Tongue (tissue), 3 donors: ENCODE measurements at places on chromosomes 11 and 22.

- DNase-seq: no peak
These were observed 67.9 kb downstream of the KCNC1 start for GRCh38 chr11:17802491-17802890.

GRCh38 chr11:35983981-35984380 lies 40.1 kb downstream of the LDLRAD3 start:
- DNase-seq: no peak

DNA sequence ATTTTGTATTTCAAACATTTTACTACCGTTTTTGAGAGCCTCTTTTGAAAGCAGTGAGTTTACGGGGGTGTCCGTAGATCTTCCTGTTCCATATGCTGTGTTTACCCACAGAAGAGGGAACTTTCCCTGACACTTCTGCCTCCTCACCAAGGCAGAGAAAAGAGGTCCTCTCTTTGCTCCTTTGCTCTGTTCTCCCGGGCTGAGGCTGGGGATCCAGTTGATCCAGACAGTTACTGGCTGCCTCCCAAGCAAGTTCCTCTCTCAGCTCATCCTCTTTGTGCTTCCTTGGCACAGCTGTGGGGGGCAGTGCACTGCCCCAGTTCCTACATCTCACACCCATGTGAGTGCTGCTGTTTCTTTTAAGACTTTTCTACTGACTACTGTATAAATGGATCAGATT lies 813.7 kb downstream of the NTM start:
- no peak for DNase-seq

- DNase-seq: peak; percentile 78
These were observed 317.8 kb downstream of the NTM start for GRCh38 chr11:131688048-131688693.

- DNase-seq: no peak
These were observed 187.5 kb downstream of the CADM1 start for GRCh38 chr11:115316696-115317095.

- no peak for DNase-seq
These were observed 176.5 kb upstream of the TTC12 start for GRCh38 chr11:113137713-113138529.

- peak; percentile 21 for DNase-seq
These were observed 619 bp downstream of the SART1 start for GRCh38 chr11:65962141-65962564.

- DNase-seq: no peak
These were observed 86.0 kb downstream of the MAML2 start for GRCh38 chr11:96257036-96257435.

- DNase-seq: peak; percentile 43
These were observed 84.1 kb downstream of the PDE2A start for GRCh38 chr11:72589802-72590761.

DNA sequence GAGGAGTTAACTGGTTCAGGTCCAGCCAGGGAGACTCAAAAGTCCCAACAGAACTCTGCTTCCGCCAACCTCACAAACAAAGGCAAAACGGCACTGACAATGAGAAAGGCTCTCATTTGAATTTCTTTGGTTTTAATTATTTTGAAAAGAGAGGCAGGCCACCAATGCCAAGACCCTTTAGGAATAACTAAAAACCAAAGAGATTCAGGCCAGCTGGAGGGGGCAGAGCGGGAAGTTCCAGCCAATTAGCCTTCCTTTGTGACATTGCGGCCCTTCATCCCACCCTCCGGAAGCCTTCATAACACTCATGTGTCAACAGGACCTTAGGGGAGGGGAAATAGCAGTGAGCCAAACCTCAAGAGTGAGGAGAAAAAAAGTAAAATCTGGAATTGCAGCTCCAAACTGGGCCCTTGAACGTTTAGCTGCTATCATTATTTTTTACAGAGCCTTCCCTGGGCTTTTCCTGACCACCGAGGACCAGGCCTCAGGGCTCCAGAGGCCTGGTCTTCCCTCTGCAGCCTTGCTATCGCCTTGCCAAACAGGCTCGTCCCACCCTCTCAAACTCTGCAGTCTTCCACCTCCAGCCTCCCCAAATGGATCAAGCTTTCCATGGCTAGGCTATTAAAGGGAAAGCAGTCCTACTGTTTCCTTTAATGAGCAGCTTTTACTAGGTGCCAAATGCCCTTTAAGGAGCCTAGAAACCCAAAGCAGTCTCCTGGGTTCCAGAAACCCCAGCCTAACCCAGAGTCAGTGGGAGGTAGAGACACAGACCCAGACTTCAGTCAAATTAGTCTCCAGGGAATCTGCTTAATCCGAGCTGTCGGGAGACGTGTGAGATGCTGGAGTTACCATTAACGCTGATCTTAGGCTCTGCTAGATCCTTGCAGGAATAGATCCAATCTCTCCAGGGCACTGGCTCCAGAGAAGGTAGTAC lies 114.2 kb downstream of the CCDC34 start:
- DNase-seq: no peak

- peak; percentile 95 for DNase-seq
These were observed 29.5 kb downstream of the DKK3 start for GRCh38 chr11:11978792-11979487.

DNA sequence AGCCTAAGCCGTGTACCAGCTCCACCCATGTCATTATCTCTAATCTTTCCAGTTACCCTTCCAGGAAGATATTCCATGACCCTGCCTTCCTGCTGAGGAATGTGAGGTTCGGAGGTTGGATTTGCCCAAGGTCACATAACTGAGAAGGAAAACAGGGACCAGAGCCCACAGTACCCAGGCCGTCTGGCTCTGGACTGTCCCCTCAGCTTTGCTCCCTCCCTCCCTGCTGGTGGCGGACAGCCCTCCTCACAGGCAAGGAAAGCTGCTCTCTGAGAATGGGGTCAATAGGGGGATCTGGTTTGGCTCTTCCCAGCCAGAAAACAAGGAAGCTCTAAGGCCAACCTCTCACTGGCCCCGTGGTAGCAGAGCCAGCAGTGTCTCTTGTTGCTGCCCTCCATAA lies 63.3 kb downstream of the SYN3 start:
- peak; percentile 46 for DNase-seq

GRCh38 chr22:39815932-39816331 lies 77.6 kb downstream of the ENTHD1 start:
- DNase-seq: peak; percentile 19

- peak; percentile 71 for DNase-seq
These were observed 340.8 kb downstream of the MN1 start for GRCh38 chr22:27460591-27461347.

GRCh38 chr11:85021058-85021457 lies 606.1 kb downstream of the DLG2 start:
- DNase-seq: no peak

- DNase-seq: peak; percentile 29
These were observed 1348.2 kb upstream of the RAG2 start for GRCh38 chr11:37946155-37946766.

DNA sequence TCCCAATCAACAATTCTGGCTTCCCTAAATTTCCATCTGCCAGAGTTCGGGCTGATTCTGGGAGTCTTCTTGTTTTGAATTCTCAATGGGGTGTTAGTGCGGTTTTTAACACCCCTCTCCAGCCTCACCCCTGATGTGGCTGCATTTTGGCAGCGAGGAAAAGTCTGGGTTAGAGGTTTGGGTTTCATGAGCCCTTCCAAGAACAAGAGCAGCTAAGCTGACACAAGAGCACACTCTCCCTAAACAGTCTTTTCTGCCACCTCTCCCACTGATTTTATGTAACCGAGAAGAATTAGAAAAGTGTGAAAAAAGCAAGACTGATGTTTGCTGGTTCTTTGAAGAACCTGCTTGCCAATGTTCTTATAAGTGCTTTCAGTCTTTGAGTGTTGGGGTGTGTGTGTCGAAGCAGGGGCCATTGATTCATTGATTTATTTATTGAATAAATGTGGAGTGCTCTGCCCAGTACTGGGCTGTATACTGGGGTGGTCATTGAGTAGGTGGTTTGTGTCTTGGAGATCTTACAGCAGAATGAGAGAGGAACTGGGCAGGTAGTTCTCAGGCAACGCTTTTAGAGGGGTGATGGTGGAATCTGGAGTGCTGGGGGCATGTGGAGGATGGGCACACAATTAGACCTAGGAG lies 101.5 kb downstream of the TRAF6 start:
- DNase-seq: peak; percentile 49

GRCh38 chr11:75474878-75475766 lies 42.1 kb upstream of the KLHL35 start:
- DNase-seq: peak; percentile 63

GRCh38 chr11:2451336-2451735 lies 6.5 kb downstream of the KCNQ1 start:
- DNase-seq: no peak

DNA sequence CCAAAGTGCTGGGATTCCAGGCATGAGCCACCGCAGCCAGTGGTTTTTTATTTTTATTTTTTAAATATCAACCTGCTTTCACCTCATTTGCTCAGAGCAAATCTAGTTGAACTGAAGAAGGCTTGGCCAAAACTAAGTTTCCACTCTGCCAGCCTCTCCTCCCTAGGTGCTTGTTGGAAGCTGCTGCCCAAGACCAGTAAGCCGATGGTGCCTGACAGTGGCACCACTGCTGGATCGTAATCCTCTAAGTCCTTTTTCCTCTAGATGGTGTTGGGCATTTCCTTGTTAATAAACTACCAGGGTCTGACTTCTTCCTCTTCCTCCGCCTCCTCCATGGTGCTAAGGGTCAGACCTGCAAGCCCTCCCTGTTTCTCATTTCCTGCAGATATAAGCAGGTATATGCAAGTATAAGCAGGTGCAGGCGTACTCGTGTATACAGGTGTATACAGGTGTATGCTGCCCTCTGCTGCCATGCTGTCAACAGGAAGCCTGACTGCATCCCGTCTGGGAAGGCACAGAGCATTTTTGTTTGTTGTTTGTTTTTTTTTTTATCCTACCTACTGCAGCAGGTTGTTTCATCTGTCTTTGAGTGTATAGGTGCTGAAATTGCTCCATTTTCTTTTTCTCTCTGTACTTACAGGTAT lies 1.6 kb downstream of the NADSYN1 start:
- no peak for DNase-seq

DNA sequence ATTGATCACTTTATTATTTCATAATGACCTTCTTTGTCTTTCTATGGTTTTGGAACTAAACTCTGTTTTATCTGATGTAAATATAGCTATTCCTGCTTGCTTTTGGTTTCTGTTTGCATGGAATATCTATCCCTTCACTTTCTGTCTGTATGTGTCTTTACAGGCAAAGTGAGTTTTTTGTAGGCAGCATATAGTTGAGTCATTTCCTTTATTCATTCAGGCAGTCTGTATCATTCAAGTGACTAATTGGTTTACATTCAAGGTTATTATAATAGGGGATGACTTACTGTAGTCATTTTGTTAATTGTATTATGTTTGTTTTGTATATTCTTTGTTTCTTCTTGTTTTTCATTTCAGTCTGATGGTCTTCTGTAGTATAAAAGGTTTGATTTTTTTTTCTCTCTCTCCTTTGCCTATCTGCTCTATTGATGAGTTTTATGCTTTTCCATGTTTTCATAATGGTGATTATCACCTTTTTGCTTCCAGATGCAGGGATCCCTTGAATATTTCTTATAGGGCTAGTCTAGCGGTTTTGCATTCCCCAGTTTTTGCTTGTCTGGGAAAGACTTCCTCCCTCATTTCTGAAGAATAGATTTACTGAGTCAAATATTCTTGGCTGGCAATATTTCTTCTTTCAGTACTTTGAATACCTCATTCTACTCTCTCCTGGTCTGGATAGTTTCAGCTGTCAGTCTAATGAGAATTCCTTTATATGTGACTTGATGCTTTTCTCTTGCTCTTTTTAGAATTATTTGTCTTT lies 50.4 kb downstream of the GDPD4 start:
- peak; percentile 9 for DNase-seq

DNA sequence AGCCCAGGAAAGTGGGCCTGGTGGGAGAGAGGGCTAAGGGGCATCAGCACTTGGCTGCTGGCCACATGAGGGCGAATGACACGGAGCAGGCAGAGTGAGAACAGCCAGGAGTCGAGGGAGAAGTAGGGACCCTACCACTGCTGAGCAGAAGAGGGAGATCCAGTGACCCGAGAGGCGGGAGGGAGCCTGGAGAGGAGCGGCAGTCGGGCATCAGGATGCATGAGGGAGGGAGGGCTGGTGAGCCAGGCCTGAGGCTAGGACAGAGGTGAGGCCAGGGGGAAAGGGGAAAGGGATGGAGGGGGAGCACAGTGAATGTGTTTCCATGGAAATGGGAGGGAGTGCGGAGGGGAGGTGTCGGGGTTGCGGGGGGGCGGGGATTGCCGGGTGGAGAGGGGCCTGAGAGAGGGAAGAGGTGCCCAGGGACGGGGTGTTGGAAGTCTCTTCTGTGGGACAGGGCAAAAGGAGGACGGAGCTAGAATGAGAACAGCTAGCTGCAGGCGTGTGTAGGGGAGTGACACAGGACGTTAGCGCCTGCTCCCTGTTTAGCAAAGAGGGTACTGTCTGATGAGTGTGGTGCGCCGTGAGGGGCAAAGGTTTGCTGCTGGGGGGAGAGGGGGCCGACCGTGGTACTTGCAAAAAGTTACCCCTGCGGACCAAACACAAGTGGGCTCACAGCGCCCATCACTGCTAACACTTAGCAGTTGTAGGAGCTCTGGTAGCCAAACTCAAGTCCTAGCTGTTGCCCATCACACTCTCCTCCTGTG lies 37.1 kb upstream of the WNT11 start:
- no peak for DNase-seq

GRCh38 chr22:39280250-39280649 lies 35.5 kb upstream of the PDGFB start:
- no peak for DNase-seq

GRCh38 chr11:114605370-114605769 lies 9.8 kb upstream of the NXPE4 start:
- no peak for DNase-seq

GRCh38 chr11:24748261-24748660 lies 251.4 kb downstream of the LUZP2 start:
- no peak for DNase-seq

DNA sequence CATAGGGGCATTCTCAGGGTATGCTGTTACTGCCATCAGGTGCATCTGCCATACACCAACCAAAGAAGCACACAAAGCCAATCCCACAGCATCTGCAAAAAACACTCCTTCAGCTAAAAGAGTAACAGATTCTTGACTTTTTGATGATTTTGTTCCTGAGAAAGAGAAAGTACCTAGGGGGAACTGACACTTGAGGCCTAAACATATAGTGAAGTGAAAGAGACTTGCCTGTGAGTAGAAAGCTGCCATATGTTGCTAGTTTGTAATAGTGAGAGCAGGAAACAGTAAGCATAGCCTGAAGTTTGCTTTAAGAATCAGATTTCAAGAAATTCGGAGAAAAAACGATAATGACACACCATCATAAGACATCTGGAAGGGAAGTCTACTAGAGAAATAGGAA lies 97.9 kb upstream of the CTSC start:
- no peak for DNase-seq

GRCh38 chr11:27025312-27025955 lies 15.2 kb upstream of the BBOX1 start:
- DNase-seq: no peak

- DNase-seq: peak; percentile 19
These were observed 6.9 kb downstream of the TRIM6 start for GRCh38 chr11:5603326-5603725.

GRCh38 chr22:33620085-33620484 lies 300.2 kb downstream of the LARGE1 start:
- DNase-seq: no peak

- DNase-seq: no peak
These were observed 8.2 kb downstream of the SF1 start for GRCh38 chr11:64770120-64770519.

GRCh38 chr22:46114518-46115387 lies 35.6 kb upstream of the PPARA start:
- no peak for DNase-seq
